Activated naive CD8-positive, alpha-beta T cell treated with anti-CD3 and anti-CD28 coated beads, Interleukin-2, amount 50 U/mL, for 16 hours (primary cell): ENCODE measurements at places on chromosomes 1 and 21.
A peak's percentile ranks its signal among the peaks of the same experiment; 100 is the strongest.

DNA sequence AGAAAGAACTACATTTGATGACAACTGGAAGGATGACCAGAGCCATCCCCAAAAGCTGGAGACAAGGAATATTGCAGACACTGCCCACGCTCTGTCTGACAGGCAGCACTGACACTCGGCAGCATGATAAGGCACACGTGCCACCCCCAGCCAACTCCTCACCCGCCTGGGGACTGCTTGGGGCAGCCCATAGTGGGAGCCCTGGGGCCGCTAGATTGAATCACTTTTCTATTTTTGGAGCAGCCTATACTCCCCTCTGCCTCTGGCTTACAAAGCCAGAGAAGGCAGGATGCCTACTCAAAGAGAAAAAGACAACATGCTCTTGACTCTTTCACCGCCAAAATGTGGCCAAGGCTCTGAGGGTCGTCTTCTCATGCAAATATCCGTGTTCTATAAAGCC, 1.3 kb downstream of the SMG5 start:
- peak; percentile 18 for DNase-seq

DNA sequence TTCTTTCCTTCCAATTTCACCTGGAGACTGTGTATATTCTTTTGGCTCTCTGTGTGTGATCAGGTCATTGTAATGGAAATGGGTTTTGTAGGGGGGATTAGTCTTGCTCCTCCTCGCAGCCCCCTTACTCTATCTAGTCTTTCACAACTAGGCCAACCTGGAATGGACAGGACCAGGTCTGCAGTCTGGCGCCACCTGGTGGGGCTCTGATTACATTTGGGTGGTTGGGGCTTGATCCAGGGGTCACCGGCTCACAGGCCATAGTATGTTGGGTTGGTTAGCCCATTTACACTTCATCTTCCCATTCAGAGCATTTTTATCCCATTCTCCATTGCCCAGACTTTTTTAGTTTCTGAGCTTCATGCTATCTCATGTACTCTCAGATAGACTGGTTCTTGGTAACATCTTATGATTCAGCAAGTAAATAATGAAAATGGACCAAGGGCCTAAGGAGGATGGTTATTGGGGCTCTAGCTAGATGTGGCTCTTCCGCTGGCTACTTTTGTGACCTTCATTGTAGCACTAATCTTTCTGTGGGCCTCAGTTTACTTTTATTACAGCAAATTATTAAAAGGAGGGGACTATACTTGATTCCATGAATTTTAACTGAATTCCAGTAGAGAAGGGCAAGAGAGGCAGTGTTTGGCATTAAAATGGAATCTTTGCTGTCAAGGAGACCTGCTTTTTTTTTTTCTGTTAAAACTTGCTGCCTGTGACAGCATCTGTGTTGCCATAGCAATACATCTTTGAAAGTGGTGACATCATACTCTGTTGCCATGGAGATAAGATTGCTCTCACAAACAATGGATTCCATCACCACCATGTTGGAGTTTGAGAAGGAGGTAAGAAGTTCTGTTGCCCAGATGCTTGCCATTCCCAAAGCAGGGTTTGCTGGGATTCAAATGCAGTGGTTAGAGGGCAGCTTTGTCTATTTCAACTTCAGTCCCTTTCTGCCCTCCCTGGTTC, 150.1 kb downstream of the PLXNA2 start:
- DNase-seq = peak; percentile 25

- DNase-seq = no peak
Measured at GRCh38 chr1:245832771-245833527, 674.1 kb downstream of the SMYD3 start.

- DNase-seq = no peak
Measured at GRCh38 chr1:29579821-29580425, 343.6 kb downstream of the PTPRU start.

DNA sequence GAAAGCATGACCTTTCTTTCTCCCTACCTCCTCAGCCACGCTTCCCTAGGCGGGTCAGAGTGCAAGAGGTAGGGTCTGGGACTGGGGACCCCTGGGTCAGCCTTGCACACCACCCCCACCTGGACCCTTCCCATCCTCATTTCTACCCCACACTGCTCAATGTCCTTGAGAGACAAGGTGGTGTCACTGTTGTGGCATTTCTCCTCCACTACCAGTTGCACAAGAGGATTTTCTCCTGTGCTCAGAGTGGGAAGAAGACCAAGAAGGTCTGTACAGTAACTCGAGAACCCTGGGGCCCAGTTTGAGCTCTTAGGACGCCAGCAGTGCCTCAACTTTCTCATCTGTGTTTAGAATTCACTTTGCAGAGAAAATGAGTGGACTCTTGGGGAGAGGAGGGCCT, 49.4 kb upstream of the CD34 start:
- no peak for DNase-seq
